ENCODE measurements at places on chromosomes 7 and 10.

DNA sequence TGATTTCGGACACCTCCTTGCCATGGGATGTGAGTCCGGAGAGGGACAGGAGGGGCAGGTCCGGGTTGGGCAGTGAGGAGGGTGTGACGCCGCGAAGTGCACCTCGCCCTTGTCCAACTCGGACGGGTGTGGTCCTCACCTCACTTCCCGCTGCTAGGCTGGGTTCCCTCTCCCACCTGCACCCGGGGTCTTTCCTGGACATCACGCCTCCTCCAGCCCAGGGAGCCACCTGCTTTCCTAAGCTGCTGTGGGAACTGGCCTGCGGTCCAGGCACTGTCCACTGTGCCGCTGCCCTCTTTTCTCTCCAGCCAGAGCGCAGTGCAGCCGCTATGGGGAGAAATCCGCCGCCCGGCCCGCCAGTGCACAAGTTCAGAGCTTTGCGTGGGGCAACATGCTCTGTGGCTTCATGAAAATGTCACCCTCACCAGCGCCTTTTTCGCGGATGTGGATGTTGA lies 45.0 kb upstream of the ZNF716 start:
- DNase-seq: no peak

DNA sequence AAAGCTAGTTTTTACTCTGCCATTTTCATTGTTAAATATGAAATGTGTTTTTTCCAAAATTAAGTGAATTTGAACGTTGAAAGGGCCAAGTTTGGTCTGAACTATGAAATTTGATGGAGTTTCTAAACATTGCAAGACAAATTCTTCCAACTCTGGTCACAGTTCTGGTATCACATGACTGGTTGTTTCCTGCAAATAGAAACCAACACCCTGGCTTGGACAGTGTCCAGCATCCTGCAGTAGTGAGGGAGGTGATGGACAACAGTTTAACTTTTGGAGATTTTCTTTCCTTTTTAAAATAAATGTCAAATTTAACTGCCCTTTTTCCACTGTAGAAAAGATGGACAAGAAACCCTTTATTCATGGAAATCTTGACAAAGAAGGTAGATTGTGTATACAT lies 54.8 kb upstream of the AGBL3 start:
- no peak for DNase-seq

DNA sequence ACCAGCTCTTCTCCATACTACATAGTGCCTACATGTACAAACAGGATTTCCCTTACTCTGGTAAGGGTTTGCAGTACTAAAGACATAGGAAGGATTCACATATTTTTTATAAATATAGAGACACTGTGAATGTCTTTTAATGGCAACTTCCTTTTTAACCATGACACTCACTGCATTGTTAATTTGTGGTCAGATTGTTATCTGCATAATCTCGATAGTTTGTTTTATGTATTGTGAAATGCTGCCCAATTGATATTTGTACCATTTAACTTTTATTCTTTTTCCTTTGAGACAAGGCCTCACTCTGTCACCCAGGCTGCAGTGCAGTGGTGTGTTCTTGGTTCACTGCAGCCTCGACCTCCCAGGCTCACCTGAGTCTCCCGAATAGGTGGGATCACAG lies 39.7 kb downstream of the SP8 start:
- DNase-seq: no peak

- DNase-seq: no peak
These were observed 85.9 kb downstream of the UBE3C start for GRCh38 chr7:157224627-157225026.

GRCh38 chr7:118429141-118429540 lies 204.6 kb downstream of the ANKRD7 start:
- no peak for DNase-seq

DNA sequence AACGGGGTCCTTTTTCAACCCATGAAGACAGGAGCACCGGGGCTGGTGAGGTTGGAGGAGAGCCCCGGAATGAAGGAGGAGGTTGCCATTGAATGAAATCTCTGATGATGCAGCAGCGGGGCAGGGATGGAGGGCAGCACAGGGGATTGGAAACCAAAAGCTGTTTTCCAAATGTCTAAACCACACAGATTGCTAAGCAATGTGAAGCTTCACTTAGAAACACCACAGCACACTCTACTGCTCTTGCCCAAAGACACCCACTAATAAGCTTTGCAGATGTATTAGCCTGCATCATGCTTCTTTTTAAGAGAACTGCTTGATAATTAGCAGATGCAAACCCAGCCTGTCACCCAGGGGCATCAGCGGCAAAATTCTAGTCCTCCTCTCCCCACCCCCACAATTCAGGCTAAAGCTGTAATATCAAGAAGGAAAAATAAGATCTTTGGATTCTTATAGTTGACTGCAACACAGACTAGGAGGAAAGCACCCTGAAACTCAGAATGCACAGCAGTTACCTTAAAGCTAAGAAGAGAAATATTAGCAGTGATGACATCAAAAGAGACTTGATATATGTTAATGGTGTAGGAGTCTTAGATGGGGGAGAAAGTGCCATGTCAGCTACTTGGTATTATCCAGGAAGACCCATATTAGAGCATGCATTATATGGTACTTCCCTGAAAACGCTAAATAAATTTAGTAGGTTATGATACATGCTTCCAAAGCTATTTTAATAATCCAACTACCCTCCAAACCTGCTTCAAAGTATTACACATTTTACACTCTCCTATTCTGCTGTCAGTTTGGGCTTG lies 666.7 kb downstream of the KCNMA1 start:
- no peak for DNase-seq

DNA sequence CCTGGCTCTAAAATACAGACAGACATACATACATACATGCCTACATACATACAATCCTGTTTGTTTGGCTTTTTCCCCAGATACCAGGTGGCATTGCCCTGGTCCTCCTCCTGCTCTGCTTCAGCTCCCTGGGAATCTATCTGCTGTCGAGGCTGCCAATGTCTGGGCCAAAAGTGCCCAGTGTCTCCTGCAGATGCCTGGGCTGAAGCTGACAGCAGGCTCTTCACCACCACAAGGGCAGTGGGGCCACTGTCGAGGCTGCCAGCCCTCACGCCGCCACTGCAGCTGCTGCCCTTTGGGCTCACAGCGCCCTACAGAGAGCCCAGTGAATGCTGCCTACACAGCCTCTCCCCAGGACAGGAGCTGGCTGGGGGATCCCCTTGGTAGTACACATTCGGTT lies 18.0 kb upstream of the STN1 start:
- no peak for DNase-seq

DNA sequence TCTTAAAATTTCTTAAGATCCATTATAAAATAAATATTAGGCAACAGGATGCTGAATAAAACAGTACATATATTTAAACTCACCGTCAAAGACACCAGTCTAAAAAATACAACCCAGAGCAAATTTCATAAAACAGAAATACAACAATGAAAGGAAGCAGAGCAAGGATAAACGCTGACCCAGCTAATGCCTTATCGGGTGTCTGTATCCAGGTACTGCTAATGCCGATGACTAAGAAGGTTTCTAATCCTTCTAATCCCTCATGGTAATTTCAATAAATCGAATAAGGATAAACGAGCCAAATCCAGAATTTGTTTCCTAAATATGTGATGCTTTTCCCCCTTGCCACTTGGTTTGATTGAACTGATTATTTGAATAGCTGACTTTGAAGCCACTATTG lies 1.7 kb downstream of the HYCC1 start:
- no peak for DNase-seq

GRCh38 chr7:100683659-100684533 lies 10.2 kb downstream of the GIGYF1 start:
- DNase-seq: no peak

DNA sequence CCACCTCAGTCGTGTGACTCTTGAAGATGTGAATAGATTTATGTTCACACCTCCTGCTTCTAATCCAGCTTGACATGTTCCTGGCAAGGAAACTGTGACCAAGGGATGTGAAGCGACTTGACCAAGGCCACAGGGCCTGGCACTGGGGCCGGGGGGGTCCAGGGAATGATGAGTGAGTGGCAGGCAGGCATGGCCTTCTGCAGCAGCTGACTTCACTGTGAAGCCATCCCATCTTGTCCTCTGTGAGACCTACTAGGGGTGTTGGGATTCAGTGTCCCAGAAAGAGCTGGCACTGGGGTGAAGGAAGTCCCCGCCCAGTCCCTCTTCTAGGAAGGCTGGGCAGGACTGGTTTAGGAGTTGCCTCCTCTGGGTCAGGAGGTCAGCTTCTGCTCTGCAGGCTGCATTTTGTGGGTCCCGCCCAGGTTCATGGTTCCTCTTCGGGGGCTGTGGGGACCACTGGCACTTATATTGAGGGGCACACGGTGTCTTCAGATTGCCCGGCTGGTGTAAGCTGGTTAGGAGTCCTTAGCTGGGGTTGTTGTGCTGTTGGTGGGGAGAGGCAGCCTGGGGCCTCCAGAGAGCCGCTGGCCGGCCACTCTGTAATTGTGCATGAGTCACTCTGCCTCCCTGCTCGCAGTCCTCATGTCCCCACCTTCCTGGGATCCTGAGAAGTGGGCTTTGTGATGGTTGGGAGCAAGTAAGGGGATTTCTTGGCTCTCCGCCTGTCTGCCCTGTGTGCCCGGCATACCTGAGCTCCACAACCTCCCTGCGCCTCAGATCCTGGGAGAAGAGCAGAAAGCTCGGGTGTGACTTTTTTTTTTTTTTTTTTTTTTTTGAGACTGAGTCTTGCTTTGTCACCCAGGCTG lies 11.0 kb downstream of the ZMIZ1 start:
- DNase-seq: no peak

DNA sequence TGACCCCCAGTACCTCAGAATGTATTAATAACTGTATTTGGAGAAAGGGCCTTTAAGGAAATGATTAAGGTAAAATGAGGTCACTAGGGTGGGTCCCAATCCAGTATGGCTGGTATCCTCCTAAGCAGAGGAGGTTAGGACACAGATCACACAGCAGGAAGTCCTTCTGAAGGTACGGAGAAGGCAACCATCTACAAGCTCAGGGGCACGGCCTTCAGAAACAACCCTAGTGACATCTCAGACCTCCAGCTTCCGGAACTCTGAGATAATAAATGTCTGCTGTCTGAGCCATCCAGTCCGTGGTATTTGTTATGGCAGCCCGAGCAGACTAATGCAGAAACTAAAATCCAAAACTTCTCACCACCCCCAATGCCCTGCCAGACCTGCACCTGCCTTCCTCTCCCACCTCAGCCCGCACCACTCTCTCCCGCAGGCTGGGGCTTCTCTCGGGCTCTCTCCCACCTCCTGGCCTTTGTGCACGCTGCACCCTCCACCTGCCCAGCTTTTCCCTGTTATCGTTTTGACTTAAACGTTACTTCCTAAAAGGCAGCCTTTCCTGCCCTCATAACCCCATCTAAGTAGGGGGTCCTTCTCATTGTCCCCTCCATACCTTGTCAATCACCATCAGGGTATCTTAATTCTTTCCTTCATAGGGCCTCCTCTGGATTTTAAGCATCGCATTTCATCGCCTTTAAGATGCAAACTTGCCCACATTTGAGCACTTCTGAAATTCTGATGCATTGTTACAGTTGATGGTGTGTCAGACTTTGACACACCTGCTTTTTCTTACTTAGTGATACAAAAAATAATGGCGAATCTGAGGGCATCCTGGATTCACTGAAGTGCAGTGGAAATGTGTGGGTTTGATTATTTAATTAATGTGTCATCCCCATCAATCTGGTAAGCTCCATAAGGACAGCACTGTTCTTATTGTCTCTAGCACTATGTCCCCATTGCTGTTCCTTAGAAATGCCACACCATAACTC lies 32.2 kb upstream of the AQP1 start:
- no peak for DNase-seq

GRCh38 chr7:155396661-155397060 lies 61.3 kb upstream of the EN2 start:
- no peak for DNase-seq
